ENCODE measurements at places on chromosomes 2 and 18.
A peak's percentile ranks its signal among the peaks of the same experiment; 100 is the strongest.

- no peak for DNase-seq
These were observed 8.2 kb upstream of the MBD2 start for GRCh38 chr18:54232485-54233227.

GRCh38 chr2:10772868-10773215 is 39.7 kb downstream of the PDIA6 start:
- DNase-seq, result no peak

DNA sequence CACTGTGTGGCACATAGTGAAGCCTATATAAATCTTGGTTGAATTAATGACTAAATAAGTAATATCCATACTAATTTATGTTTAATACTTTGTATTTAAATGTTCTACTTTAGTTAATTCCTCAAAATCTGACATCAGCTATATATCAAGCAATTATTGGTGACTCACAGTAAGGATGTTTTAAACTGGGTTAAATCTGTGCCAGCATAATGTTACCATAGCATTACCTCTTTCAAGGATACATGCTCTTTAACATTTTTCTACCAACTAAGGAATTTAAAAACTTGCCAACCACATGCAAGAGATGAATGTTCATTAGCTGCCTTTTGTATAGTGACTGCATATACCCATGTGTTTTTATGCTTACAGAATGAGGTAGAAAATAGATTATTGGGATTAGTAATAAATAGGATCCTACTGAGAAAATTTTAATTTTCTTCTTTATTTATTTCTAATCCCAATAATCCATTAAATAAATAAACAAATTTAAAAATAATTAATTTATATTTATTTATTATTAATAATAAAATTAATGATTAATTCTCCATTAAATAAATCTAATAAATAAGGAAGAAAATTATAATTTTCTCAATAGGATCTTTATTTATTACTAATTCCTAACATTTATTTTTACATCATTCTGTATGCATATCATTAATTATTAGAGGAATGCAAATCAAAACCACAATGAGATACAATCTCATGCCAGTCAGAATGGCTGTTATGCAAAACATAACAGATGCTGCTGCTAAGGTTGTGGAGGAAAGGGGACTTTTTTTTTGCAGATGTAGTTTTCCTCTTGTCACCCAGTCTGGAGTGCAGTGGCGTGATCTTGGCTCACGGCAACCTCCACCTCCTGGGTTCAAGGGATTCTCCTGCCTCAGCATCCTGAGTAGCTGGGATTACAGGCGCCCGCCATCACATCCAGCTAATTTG is 410.7 kb upstream of the DSEL start:
- DNase-seq, result no peak

DNA sequence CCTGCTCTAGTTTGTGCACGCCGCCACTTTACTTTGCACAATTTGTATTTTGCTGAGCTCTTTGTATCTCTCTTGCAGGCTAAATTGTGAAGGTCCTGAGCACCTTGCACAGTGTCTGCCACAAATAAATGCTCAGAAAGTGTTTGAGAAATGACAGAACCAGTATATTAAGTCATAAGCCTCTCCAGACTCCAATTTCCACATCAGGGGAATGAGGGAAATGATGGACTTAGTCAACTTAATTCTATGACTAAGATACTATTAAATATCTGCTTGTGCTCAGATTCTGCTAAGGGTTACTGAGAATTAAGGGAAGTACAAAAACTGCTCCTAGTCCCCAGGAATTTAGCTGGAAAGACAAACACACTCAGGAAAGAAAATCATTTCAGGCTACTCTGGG is 239.1 kb upstream of the SLC14A2 start:
- DNase-seq, result no peak

GRCh38 chr18:36366994-36367839 is 69.7 kb downstream of the FHOD3 start:
- no peak for DNase-seq

GRCh38 chr2:197972587-197972986 is 168.2 kb downstream of the PLCL1 start:
- no peak for DNase-seq

GRCh38 chr18:68733707-68734106 is 18.8 kb upstream of the TMX3 start:
- DNase-seq, result no peak

- no peak for DNase-seq
These were observed 370 bp downstream of the KLHL29 start for GRCh38 chr2:23385351-23385747.

DNA sequence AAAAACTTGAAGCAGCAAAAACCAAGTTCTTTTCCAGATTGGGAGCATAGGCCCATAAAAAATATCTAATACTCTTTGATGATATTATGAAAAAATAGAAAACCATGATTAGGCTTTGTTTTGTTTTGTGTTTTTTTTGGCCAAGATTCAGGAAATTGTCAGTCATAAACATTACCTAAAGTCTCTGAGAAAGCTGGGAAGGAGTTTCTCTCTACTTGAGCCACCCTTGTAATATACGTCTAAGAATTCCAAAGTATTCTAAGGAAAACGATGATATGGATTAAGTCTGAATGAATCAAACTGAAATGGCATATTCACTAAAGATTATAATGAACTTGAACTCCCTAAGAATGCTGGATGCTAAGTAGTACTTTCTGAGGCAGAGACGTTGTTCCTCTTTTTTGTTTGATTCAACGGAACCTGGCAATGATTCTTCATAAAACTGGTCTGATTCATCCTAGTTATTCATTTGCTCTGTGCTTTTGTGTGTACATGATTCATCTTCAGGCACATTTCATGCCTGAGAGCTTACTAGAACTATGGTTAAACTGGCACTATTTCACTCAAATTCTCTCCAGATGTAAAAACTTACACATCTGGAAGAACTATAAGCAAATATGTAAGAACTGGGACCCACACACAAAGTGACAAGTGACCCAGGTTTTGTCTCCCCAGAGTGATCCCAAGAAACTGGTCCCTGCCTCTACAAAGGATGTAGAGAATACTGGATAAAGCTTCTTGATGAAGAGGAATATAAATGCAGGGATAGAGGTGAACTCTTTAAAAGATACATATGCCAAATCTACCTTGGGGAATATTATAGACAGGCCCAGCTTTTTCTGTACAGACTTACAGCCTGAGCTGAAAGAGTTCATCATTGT is 159.7 kb downstream of the DOCK10 start:
- peak; percentile 93 for DNase-seq

DNA sequence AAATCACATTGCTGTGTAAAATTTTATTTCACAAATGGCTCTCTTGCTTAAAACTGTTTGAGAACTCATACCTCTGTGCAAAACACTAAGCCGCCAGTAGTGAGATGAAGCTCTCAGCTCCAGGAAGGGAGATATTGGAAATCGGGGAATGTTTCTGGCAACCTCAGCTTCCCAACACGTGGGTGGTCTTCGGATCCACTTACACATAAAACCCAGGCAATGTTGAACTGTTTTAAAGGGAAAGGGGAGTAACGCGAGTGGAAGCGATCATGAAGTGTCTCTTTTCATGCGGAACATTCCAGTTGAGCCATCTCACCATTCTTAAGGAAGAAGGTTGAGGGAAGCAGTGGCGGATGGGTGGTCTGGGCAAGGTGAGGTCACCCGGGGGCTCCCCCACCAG is 136.8 kb downstream of the ASB1 start:
- DNase-seq, result no peak

- DNase-seq, result no peak
These were observed 8.0 kb downstream of the SFXN5 start for GRCh38 chr2:73063472-73063871.

DNA sequence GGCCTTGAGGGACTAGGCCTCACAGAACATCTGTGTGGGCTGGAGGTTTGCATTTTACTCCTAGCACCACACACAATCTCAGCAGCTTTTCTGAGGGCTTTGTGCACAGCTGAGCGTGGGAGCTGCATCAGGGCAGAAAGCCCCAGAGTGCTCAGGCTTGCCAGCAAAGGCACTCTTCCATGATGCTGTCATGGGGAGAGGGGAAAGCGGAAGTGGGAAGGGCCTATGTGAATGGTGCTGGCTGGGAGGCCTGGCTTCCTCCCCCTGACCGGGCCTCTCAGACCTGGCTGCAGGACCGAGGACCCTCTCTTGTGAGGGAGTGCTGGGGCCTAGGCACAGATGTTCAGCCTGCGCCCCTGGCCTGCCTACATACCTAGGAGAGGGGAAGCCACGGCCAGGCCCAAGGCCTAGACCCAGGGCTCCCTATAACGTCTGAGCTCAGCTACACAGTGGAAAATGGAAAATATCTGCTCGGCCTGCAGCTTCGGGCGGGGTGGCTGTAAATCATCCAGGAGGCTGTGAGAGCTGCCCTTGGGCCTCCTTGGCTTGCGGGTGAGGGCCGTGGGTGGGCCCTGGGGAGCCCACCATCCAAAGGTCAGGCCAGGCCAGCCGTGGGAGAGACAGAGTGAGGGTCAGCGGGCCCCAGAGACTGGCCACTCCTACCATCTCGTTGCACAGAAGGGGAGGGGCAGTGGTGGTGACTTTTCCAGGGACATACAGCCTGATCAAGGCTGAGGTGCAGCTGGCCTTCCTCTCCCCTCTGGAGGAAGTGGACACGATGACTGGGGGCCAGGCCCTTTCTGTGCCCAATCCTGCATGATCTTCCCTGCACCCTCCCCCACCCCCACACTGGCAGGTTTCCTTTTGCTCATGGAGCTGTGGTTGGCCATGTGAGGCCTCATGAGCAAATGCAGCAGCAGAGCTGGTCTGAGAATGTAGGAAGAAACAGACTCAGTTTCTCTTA is 22.8 kb downstream of the GLI2 start:
- DNase-seq, result no peak

- DNase-seq, result no peak
These were observed 340.1 kb downstream of the CLIP4 start for GRCh38 chr2:29455200-29455860.

GRCh38 chr2:138515092-138515491 is 13.5 kb downstream of the SPOPL start:
- no peak for DNase-seq

- DNase-seq, result no peak
These were observed 14.1 kb downstream of the EMX1 start for GRCh38 chr2:72931280-72931910.

- no peak for DNase-seq
These were observed 785.9 kb downstream of the EPHA4 start for GRCh38 chr2:220786216-220786615.

DNA sequence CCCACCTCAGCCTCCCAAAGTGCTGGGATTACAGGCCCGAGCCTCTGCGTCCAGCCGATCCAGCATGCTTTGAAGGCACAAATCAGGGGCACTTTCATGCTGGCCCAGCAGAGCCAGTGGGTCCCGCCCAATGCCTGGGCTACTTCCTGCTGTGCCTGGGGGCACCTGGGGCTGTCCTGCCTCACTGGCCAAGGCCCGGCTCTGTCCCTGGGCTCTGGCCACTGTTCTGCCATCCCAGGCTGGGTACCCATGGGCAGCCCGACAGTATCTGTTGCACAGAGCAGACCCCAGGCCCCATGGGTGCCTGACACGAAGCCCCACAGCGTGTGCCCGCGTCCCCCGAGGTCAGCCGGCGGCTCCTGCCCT is 6.8 kb upstream of the GAL3ST2 start:
- DNase-seq, result no peak

- no peak for DNase-seq
These were observed 16.4 kb downstream of the FAP start for GRCh38 chr2:162226836-162227235.

- DNase-seq, result no peak
These were observed 120.8 kb downstream of the ESCO1 start for GRCh38 chr18:21479721-21480120.

DNA sequence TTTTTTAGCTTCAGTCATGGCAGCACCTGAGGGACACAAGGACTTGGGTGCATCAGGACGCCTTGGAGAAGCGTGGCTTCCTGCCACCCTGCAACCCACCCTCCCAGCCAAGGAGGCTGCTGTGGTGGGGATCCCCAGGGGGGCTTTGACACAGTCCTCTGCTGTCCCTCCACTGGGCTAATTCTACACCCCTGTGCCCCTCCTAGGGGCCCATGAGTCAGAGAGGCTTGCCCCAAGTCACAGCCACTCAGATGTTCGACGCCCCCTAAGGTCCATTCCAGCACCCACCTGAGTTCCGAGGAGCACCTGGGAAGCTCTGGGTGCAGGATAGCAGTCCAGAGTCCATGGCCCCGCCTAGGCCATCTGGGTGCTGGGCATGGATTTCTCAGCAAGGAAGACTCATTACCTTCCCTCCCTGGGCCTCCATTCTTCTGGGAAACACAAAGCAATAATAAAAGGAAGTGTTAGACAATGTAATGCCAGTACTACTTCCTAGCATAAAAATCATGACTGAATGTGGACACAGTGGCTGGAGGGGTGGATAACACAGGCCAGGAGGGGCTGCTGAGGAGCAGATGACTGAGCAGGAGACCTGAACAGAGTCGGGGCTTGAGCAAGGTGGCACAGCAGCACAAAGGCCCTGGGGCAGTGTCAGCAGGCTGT is 3.7 kb downstream of the ALPG start:
- DNase-seq, result no peak

- no peak for DNase-seq
These were observed 25.5 kb upstream of the POLR1B start for GRCh38 chr2:112516801-112517200.

DNA sequence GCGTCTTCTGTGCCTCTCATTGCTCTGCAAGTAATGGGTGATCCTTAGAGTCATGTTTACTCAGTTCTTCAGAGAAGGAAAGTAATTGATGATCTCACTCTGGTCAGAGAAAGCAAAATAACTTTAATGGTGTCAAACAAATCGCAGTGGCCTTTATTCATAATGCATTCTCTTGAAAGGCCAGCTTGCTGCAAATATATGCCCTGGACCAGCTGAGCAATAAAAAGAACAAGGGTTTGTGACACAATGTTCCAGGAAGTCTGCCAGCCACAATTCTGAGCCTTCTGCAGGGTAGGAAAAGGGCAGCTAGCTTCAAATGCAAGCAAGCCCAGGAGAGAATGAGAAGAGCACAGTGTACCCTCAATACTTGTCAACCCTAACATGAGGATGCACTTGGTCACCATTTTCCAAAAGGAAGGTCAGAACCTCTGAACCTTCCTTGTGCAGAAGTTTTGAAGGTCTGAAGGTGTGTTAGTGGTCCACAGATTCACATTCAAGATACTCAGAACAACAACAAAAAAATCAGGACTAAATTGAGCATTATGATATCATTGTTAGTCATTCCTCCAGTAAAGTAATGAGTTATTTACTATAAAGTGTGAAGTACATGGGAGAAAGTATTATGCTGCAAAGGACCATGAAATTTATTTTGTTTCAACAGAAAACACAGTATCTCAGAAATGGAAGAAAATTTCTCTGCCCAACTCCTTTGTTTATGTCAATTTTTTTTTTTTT is 355.6 kb downstream of the PAX3 start:
- no peak for DNase-seq

- DNase-seq, result no peak
These were observed 810 bp upstream of the RBFA start for GRCh38 chr18:80033181-80034067.

DNA sequence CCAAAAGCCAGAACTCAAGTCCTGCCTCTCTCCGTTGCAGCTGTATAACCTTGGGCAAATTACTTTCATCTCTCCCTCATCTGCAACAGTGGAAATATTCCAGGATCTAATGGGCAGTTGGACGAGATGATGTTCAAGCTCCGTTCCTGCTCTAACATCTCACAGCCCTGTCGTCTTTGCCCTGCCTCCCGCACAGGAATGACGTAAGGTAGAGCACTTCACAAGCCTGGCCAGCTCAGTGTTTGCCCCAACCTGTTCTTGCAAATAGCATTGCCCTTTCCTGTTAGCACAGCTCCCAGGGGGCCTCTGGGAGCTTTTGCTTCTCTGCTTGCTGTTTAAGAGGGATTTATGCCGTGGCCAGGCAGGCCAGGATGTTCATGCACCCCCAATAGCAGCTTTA is 107.9 kb downstream of the KLHL29 start:
- no peak for DNase-seq

GRCh38 chr18:6248017-6248416 is 166.7 kb downstream of the L3MBTL4 start:
- no peak for DNase-seq

- no peak for DNase-seq
These were observed 34.8 kb downstream of the GPATCH11 start for GRCh38 chr2:37119157-37119556.
